CD4-positive, alpha-beta T cell (primary cell): ENCODE measurements at places on chromosomes 1 and 21.

DNA sequence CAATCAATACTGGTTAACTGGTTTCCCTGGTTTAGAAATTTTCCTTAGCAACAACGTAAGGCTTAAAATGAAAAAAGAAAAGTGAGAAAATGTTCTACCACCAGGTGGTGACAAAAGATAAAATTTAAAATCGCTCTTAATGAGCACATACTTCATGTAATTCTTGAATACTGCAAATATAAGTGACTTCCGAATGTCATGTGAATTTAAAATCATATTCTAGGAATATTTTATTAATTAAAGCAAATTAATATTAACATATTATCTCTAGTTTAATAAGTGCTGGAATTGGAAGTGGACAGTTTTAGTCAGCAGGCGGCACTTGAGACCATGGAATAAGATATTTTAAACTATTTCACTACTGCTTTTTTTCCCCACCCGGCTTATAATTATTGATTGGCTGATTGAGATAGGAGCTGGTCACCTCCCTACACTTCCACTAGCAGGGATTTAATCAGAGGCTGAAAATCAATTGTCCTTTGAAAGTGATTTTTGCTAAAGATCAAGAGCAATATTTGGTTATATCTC lies 5.0 kb upstream of the ADAMTS1 start:
- peaks cover 19% of the 10 kb centered on the region for H3K4me1 ChIP-seq
- no peak for DNase-seq
- H3K36me3 ChIP-seq: no peaks in the 10 kb centered on the region
- peaks cover 40% of the 10 kb centered on the region for H3K27me3 ChIP-seq
- no peak overlapping the region for H3K4me3 ChIP-seq
- H3K27ac ChIP-seq: no peak overlapping the region

- no peaks in the 10 kb centered on the region for H3K36me3 ChIP-seq
- H3K27me3 ChIP-seq: no peaks in the 10 kb centered on the region
- no peaks in the 10 kb centered on the region for H3K4me1 ChIP-seq
- no peak overlapping the region for H3K27ac ChIP-seq
- no peak for DNase-seq
- H3K4me3 ChIP-seq: no peak overlapping the region
Measured at GRCh38 chr1:57218487-57219079, 205.3 kb downstream of the DAB1 start.

- no peaks in the 10 kb centered on the region for H3K36me3 ChIP-seq
- no peak for DNase-seq
- no peaks in the 10 kb centered on the region for H3K27me3 ChIP-seq
- no peaks in the 10 kb centered on the region for H3K4me1 ChIP-seq
- H3K27ac ChIP-seq: no peak overlapping the region
Measured at GRCh38 chr1:190436615-190437014, 41.0 kb downstream of the BRINP3 start.

DNA sequence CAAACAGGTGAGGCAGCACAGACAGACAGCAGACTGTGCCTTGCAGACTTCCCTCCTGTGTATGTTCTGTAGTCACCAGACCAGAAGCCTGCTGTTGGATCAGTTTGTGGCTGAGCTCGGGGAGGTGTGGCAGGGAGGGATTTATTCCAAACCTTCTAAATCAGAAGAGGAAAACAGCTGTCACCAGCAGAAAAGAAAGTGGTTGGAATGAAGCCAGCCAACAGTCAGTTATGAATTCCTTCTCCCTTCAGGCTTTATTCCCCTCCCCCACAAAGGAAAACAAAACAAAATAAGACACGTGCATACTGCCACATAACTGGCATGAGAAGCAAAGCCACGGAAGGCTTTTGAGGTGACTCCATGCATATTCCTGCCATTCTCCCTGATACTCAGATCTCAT lies 19.0 kb upstream of the PIGV start:
- H3K36me3 ChIP-seq: peaks cover 95% of the 10 kb centered on the region
- H3K4me3 ChIP-seq: no peak overlapping the region
- no peak for DNase-seq

- H3K4me1 ChIP-seq: no peaks in the 10 kb centered on the region
- no peak overlapping the region for H3K4me3 ChIP-seq
- H3K36me3 ChIP-seq: no peaks in the 10 kb centered on the region
Measured at GRCh38 chr1:15364740-15365139, 44.9 kb upstream of the EFHD2 start.

GRCh38 chr1:190563230-190563629 lies 85.6 kb upstream of the BRINP3 start:
- H3K4me1 ChIP-seq: no peaks in the 10 kb centered on the region
- no peaks in the 10 kb centered on the region for H3K27me3 ChIP-seq
- no peak overlapping the region for H3K27ac ChIP-seq
- no peak for DNase-seq

DNA sequence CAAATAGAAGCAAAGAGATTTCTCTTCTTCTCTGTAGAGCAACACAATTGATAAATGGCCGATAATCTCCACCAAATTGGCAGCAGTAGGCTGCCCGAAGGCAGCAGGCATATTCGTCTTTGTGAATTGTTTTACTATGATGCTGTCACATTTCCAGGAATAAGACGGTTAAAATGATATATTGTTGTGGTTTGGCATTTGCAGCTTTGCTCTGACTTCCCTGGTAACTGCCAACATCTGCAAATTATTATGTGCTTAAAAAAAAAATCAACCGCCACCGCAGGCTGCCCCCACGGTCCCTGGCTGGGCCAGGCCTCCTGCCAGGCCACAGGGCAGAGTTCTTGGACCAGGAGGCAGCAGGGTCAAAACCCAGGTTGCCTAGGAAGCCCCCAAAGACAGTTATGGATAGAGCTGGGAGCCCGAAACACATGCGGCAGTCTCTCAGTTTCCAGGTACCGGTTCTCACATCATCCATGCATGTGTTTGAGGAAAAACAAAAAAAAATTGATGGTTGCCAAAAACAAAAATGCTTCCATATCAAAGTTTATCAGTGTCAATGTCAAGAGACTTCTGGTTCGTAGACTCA lies 179.3 kb downstream of the ETS2 start:
- H3K36me3 ChIP-seq: no peaks in the 10 kb centered on the region
- H3K4me3 ChIP-seq: no peak overlapping the region
- H3K4me1 ChIP-seq: peaks cover 11% of the 10 kb centered on the region
- DNase-seq: no peak
- peaks cover 30% of the 10 kb centered on the region for H3K27me3 ChIP-seq

- H3K27me3 ChIP-seq: no peaks in the 10 kb centered on the region
- no peak overlapping the region for H3K4me3 ChIP-seq
- no peak overlapping the region for H3K27ac ChIP-seq
- DNase-seq: no peak
- no peaks in the 10 kb centered on the region for H3K36me3 ChIP-seq
Measured at GRCh38 chr1:84973498-84974334, 23.2 kb downstream of the MCOLN2 start.

DNA sequence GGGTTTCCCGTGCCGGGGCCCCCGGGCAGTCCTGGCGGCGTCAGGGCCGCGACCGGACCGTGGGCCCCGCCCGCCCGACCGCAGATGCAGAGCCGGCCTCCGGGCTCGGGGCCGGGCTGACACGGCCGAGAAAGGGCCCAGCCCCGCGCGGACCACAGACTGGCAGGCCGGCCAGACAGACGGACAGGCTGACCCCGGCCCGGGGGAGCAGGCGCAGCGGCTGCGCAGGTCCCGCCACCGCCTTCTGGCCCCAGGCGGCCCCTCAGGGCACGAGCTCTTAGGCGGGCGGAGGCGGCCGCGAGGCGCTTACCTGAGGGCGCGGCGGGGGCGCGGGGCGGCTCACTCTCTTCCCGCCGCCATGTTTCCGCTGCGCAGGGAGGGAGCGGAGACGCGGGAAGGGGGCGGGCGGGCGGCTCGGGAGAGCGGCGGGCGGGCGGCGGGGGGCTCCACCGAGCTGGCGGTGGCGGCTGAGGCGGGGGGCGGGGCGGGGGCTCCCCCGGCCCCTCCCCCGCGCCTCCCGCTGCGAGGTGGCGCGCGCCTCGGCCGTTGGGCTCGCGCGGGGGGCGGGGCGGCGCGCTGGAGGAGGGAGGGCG lies at the start of gene SCMH1:
Gene SCMH1 (minus strand): TSS at position 558 of the 593 bp plus-strand sequence. CDS start 56,173 bp downstream, outside the sequence.
- peaks cover 17% of the 10 kb centered on the region for H3K4me1 ChIP-seq
- H3K27me3 ChIP-seq: no peaks in the 10 kb centered on the region
- peak within 1 kb of the TSS; percentile 65 for H3K4me3 ChIP-seq

- H3K27ac ChIP-seq: no peak within 1 kb of the TSS
- peaks cover 18% of the 10 kb centered on the region for H3K4me1 ChIP-seq
- DNase-seq: no peak
Measured at GRCh38 chr1:239386453-239387303, at the start of gene CHRM3. Gene CHRM3 (plus strand): TSS chr1:239386568. CDS start chr1:239907452, 520,884 bp downstream.

GRCh38 chr21:36499578-36500471 lies 19.9 kb upstream of the CLDN14 start:
- no peaks in the 10 kb centered on the region for H3K4me1 ChIP-seq
- no peak overlapping the region for H3K27ac ChIP-seq
- no peaks in the 10 kb centered on the region for H3K36me3 ChIP-seq
- DNase-seq: no peak

GRCh38 chr1:18820791-18821641 lies 38.4 kb downstream of the TAS1R2 start:
- no peaks in the 10 kb centered on the region for H3K4me1 ChIP-seq
- H3K4me3 ChIP-seq: no peak overlapping the region
- H3K27ac ChIP-seq: no peak overlapping the region
- H3K36me3 ChIP-seq: no peaks in the 10 kb centered on the region
- peak; percentile 33 for DNase-seq
- peaks cover 37% of the 10 kb centered on the region for H3K27me3 ChIP-seq

- H3K27me3 ChIP-seq: no peaks in the 10 kb centered on the region
- H3K27ac ChIP-seq: no peak overlapping the region
- no peak overlapping the region for H3K4me3 ChIP-seq
- no peaks in the 10 kb centered on the region for H3K4me1 ChIP-seq
- DNase-seq: no peak
Measured at GRCh38 chr1:62528015-62528414, 69.3 kb upstream of the ANGPTL3 start.

GRCh38 chr21:43771199-43771675 lies 4.9 kb downstream of the CSTB start:
- H3K27ac ChIP-seq: no peak overlapping the region
- no peak overlapping the region for H3K4me3 ChIP-seq
- no peaks in the 10 kb centered on the region for H3K27me3 ChIP-seq
- H3K36me3 ChIP-seq: peaks cover 23% of the 10 kb centered on the region
- H3K4me1 ChIP-seq: peaks cover 22% of the 10 kb centered on the region
- no peak for DNase-seq

DNA sequence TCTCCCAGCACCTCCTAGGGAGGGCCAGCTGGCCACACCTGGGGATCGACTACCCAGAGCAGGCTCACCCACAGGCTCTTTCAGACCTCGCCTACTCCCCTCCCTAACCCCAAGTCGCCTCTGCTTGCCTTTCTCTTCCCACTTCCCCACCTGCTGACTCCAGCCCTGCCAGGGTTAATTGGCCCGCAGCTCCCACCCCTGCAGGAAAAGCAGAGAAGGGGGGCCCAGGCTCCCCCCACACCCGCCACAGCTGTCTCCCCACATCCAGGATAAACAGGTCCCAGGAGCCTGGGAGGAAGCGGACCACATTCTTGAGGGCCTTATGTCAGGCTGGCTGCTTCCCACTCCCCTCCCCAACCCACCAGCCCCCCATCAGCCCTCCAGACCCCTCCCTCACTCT lies 45.0 kb downstream of the TAS1R2 start:
- no peak for DNase-seq
- no peaks in the 10 kb centered on the region for H3K4me1 ChIP-seq
- no peak overlapping the region for H3K27ac ChIP-seq
- no peak overlapping the region for H3K4me3 ChIP-seq
- no peaks in the 10 kb centered on the region for H3K36me3 ChIP-seq

DNA sequence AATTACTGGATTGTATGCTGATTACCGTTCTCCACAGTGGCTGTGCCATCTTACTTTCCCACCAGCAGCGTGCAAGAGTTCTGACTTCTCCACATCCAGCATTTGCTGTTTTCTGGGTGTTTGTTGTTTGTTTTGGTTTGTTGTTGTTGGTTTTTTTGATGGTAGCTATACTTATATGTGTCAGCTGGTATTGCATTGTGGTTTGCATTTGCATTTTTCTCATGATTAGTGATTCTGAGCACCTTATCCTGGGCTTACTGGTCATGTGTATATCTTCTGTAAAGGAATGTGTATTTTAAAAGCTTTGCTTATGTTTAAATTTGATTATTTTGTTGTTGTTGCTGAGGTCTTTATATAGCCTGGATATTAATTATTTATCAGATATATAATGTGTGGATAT lies 66.9 kb upstream of the MAP1LC3C start:
- no peaks in the 10 kb centered on the region for H3K4me1 ChIP-seq
- no peak overlapping the region for H3K27ac ChIP-seq
- no peak for DNase-seq
- H3K36me3 ChIP-seq: no peaks in the 10 kb centered on the region

GRCh38 chr1:174028495-174028894 lies 6.3 kb upstream of the RC3H1 start:
- H3K27me3 ChIP-seq: no peaks in the 10 kb centered on the region
- H3K36me3 ChIP-seq: no peaks in the 10 kb centered on the region
- no peak overlapping the region for H3K4me3 ChIP-seq
- DNase-seq: no peak
- H3K27ac ChIP-seq: no peak overlapping the region

- no peaks in the 10 kb centered on the region for H3K4me1 ChIP-seq
- no peaks in the 10 kb centered on the region for H3K36me3 ChIP-seq
- peaks cover 3% of the 10 kb centered on the region for H3K27me3 ChIP-seq
- no peak overlapping the region for H3K27ac ChIP-seq
- DNase-seq: no peak
- no peak overlapping the region for H3K4me3 ChIP-seq
Measured at GRCh38 chr1:14857436-14858195, 259.1 kb downstream of the KAZN start.

DNA sequence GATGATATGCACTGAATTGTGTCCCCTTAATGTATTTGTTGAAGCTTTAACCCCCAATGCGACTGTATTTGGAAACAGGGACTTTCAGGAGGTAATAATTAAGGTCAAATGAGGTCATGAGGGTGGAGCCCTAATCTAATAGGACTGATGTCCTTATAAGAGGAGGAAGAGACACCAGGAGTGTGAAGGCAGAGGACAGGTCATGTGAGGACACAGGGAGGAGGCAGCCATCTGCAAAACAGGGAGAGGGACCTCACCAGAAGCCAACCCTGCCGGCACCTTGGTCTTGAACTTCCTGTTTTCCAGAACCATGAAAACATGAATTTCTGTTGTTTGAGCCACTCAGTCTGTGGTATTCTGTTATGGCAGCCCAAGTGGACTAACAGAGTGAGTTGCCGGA lies 15.3 kb downstream of the SYF2 start:
- H3K27ac ChIP-seq: no peak overlapping the region
- DNase-seq: no peak
- peaks cover 7% of the 10 kb centered on the region for H3K4me1 ChIP-seq
- H3K27me3 ChIP-seq: no peaks in the 10 kb centered on the region
